ENCODE measurements at places on chromosomes 7 and 10.

DNA sequence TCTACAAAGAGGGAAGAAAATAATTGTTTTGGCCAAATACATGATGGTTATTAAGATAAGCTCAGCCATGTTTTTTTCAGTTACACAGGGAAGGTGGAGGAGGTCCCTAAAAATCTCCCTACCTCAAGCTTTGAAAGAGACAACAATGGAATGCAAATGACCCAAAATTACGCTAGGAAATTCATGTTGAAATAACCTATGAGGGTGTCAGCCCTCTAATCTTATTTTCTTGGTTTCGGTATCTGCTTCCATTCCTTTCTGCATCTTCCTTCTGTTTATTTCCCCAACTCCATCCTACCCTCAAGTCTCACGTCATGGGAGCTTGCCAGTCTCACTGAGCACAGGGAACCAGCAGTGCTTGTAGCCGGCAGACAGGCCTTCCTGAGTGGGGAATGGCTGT is 40.6 kb upstream of the SMNDC1 start:
- no peak for DNase-seq

DNA sequence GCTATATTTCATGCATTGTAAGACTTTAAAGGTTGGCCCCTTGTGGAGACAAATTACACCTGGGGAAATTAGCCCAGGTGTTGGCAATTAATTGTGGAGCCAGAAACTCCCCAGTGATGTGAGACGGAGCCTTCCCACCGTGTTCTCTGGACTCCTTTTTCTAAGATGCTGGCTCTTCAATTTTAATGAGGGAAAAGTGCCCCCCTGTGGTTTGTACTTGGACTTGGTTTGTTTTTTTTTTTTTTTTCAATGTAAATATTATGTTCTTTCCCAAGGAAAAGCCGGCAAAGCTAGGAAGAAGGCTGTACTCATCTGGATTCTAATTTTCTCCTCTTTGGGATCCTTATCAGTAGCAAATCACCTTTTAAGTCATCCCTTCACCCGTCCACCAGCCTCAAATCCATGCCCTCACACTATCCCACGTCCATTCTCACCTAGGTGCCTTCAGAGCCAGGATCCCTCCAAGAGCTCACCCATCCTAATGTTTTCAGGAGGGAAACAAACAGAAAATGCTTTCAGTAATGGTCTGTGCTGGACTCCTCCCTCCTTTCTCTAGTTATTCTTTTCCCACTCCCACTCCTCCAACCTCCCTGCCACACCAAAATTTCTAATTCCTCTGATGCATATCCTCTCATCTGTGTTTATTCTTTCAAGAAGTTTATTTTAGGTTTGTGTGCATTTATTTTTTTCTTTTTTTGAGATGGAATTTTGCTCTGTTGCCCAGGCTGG is 20.4 kb upstream of the ST8SIA6 start:
- DNase-seq = no peak

GRCh38 chr10:1163204-1163660 is 107.0 kb downstream of the WDR37 start:
- no peak for DNase-seq

DNA sequence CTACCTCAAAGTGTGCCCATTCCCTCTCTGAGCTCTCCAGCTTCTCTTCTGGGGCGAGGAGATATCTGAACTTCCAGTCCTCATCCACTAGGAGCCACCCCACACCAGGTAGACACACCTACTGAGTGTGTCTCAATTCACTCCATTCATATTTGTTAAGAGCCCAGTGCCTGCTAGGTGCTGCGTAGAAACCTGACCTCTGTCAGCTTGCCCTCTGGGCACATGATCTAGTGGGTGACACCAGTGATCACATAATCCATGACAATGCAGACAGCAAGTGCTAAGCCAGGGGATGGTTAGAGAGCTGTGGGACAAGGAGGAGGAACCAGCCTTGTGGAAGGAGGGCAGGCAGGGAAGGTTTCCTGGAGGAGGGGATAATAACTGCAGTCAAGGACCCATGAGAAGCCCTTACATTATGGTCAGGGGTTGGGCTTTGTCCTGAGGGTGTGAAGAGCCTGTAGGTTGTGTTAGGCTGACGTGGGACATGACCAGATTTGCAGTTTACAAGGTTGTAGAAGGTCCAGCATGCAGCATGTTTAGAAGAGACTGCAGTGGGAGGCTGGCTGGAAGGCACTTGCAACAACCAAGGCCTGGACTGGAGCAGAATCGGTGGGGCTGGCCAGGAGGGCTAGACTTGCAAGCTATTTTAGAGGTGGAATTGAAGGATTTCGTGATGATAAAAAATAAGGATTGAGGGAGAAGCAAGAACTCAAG is 81.8 kb downstream of the COL13A1 start:
- no peak for DNase-seq

- DNase-seq = no peak
These were observed 61.4 kb upstream of the NAMPT start for GRCh38 chr7:106346167-106346677.

- no peak for DNase-seq
These were observed 73.5 kb downstream of the LRRN3 start for GRCh38 chr7:111164442-111164841.

DNA sequence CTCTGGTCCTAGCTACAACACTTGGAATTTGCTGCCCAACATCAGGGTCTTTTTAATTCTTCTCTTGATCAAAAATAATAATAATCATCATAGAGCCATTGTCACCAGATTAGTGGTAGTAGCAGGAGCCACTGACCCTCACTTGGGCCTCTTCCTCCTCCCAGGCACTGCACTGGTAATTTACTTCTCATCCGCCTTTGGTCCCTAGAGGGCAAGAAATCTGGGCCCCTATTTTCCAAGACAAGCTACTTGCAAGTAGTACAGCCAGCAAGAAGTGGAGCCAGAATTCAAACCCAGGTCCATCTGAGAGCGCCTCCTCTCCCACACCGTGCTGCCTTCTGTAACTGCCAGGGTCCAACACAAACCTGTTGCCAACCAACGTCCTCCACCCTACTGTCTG is 121.2 kb downstream of the SPDYE5 start:
- DNase-seq = no peak

GRCh38 chr10:97713826-97714400 is 383 bp downstream of the MARVELD1 start:
- DNase-seq = peak; percentile 71

GRCh38 chr10:126496771-126497545 is 108.7 kb upstream of the ADAM12 start:
- no peak for DNase-seq

DNA sequence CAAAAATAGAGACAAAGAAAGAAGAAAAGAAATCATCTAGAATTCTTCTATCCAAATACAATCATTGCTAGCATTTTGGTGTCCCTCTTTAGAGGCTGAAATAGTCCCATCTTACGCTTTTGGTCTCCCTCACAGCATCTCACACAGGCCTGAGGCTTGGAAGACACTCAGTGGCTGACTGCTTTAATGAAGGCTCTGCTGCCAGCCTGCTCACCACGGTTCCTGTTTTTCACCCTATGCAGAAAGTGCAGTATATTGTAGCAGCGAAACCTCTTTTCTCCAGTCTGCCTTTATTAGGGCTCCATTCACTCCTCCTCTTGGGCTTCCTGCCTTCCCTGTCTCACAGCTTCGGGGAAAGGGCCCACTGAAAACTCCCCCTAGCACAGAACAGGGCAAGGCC is 102.2 kb downstream of the JCAD start:
- no peak for DNase-seq

- peak; percentile 98 for DNase-seq
These were observed 168.0 kb upstream of the RHEB start for GRCh38 chr7:151687523-151688235.

DNA sequence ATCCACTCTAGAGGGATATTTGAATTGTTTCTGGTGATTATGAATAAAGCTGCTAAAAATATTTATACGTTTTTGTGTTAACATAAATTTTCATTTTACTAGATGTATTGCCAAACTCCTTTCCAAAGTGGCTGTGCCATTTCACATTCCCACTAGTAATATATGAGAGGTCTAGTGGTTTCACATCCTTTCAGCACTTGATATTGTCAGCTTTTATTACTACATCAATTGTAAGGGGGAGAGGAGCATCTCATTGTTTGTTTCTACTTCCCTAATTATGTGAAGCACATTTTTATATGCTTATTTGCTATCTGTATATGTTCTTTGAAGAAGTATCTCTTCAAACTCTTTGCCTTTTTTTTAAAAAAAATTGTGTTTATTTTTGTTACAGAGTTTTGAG is 184.5 kb downstream of the ADK start:
- peak; percentile 27 for DNase-seq

DNA sequence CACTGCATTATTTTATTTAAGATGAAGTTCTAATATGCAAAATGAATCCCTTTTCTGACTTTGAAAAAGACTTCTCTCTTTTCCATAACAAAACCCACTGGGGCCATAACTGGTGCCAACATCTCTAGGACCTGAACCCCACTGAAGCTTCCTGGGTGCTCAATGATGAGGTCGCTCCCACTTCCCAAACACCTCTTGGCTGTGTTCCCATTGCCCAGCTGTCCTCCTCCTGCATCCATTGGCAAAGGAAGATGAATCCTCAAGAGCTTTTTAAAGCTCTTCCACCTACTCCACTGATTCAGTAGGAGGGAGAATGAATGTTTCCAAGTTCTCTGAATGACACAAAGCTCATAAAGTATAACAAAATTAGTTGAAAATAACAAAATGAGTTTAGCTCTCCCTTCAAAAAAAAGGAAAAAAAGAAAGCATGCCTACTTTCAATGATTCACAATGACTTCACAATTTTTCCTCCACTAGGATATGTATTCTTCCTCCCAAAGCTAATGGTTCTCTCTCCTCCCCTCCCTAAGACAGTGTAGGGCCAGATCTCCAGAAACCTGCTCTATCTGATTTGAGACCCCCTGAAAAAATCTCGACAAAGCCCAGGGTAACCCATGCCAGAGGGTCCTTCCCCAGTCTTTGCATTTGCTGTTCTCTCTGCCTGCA is 64.8 kb downstream of the SORBS1 start:
- no peak for DNase-seq

GRCh38 chr7:99521399-99521798 is 16.9 kb downstream of the ZKSCAN5 start:
- DNase-seq = no peak

DNA sequence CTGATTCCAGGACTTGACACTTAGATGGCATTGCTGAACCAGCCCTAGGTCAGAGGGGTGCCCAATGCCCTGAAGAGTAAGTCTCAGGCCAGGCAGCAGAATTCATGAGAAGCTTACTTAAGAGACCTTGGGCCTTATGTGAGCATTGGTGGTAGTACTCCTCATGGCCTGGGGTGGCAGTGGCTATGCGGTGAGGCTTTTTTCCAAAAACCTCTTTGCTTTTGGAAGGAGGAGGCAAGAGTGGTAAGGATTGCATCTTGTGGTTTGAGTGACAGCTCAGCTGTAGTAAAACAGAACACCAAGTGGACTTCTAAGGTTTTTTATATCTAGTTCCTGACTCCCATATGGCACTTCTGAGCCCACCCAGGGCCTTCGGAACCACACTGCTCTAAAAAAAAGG is 459.0 kb upstream of the STEAP1 start:
- no peak for DNase-seq

- DNase-seq = no peak
These were observed 40.0 kb downstream of the DIP2C start for GRCh38 chr10:649445-649797.

DNA sequence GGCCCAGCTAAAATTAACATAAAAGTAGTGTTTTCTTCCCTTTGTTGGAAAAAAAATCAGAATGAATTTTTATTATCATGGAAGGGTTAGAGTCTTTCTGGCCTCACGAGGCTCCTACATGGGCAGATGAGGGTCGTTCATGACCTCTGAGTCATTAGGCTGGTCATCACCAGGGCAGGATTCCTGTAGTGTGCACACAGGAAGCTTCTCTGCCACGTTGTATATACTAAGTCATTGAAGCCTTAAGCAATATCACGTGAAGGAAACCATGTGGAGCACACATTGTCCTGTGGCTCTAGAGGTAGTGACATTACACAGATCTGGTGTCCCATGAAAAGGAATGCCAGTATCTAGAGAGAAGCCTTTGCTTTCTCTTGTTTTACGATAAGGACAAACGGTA is 84.7 kb upstream of the C1QL3 start:
- peak; percentile 22 for DNase-seq

DNA sequence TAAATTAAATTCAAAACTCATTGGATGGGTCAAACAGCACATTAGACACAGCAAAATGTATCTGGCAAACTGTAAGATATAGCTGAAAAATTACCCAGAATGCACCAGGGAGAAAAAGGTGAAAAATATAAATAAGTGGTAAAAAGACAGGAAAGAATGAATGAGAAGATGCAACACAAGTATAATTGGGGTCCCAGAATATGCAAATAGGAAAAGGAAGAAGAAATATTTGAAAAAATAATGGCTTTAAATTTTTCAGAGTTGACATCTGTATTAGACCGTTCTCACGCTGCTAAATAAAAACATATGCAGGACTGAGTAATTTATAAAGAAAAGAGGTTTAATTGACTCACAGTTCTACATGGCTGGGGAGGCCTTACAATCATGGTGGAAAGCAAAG is 167.7 kb upstream of the PLXNA4 start:
- DNase-seq = no peak

DNA sequence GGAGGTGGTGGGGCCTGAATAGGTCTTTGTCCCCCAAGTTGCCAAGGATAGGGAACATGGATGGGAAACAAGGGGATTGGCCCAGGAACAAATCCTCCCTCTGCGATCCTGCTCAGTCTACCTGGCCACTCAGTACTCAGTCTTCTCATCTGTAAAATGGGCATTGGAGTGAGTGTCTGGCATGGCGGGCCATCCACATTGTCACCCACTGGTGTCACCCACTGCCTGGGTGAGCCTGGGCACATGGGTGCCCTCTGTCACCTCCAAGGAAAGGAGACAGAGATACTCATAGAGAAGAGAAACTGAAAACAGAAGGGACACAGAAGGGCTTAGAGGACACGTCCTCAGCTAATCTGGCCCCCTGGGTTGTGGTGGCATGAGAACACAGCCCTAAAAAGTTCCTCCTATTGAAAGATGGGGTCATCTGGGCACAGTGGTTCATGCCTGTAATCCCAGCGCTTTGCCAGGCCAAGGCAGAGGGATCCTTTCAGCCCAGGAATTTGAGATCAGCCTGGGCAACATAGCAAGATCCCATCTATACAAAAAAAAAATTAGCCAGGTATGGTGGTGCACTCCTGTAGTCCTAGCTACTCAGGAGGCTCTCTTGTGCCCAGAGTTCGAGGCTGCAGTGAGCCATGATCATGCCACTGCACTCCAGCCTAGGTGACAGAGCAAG is 12.5 kb upstream of the TNRC18 start:
- no peak for DNase-seq

DNA sequence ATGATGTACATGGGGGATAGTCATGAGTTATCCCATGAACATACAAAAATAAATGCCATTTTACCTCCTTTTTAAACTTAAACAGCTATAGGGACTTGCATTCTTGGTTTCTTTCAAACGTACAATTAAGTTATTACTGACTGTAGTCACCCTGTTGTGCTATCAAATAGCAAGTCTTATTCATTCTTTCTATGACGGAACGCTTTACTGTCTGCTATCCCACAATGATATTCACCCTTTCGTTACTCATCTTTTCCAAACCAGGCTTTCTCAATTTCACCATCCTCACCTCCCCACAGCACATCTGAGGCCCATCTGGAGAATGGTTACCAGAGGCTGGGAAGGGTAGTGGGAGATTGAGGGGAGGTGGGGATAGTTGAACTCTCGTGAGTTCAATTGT is 218.8 kb downstream of the PHF14 start:
- peak; percentile 49 for DNase-seq

GRCh38 chr10:88689366-88689765 is 16.7 kb upstream of the LIPK start:
- no peak for DNase-seq

Data from fibroblast of skin of right quadriceps (primary cell).